ENCODE measurements at places on chromosomes 16 and 17.

- DNase-seq: no peak
These were observed 44.1 kb upstream of the ADORA2B start for GRCh38 chr17:15900871-15901270.

GRCh38 chr17:74873874-74874614 is 1.2 kb upstream of the FDXR start:
- DNase-seq: no peak

- DNase-seq: no peak
These were observed 5.0 kb upstream of the PRSS54 start for GRCh38 chr16:58299757-58300349.

- no peak for DNase-seq
These were observed 22.4 kb downstream of the KDM8 start for GRCh38 chr16:27225536-27226360.

DNA sequence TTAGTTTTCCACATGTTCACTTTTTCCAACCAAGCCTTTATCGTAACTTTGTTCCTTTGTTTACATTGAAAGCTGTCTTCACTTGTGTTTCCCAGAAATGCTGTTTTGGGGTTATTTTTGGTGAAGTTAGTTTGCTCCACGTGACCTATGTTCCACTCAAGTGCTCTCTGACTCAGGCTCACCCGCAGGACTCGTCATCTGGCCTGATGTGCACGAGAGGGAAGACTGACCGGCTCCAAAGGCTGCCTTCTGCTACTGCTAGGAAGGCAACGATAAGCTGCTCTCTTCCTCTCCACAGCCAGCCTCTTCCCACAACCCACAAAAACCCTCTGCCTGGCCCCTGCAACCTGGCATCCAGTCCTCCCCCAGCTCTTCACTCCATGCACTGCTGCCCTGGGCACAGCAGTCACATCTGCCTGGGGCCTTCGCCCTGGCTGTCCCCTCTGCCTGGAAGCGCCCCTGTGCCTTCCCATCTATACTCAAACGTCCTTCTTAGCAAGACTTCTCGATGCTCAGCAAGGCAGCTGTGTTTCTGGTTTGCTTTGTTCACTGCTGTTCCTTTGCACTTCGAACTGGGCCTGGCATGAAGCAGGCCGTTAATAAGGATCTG is 28.0 kb downstream of the ZCCHC14 start:
- peak; percentile 64 for DNase-seq
